ENCODE measurements at places on chromosomes 12 and 14. TPM values are rescaled to one million over a fixed set of nuclear protein-coding genes. Genes with fewer than 3 reads are reported as not detected.

TSPAN8 gene
- total RNA-seq = 1.2 TPM

AHSA1 gene
- total RNA-seq = 224 TPM

TRIM9 gene
- total RNA-seq = 0.48 TPM

CLEC7A gene
- total RNA-seq = 0.87 TPM

HOXC4 gene
- total RNA-seq = 1.9 TPM

INHBC gene
- not detected for total RNA-seq

PTMS gene
- total RNA-seq = 122 TPM

ACOT6 gene
- not detected for total RNA-seq

CARMIL3 gene
- total RNA-seq = 0.14 TPM

C12orf60 gene
- total RNA-seq = 2.8 TPM

HCAR1 gene
- total RNA-seq = not detected

ADAMTS20 gene
- 0.04 TPM for total RNA-seq

DNA sequence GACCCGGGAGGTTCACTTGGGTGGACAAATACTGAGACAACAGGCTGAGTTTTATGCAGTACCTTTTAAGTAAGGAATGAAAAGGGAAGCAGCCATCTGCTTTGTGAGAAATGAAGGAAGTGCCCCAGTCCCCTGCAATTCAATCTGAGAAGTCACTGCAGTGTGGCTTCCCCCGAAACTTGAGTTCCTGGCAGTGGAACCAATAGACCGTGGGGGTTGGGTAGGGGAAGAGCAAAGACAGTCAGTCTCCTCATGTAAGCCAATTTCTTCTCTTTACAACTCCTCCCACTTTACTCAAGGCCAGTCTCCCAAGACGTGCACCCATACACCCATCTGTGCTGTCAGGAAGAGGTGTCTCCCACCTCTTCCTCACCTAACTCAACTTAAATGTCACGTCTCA, 206.5 kb downstream of the BCAT1 start:
- no peak for DNase-seq

DNA sequence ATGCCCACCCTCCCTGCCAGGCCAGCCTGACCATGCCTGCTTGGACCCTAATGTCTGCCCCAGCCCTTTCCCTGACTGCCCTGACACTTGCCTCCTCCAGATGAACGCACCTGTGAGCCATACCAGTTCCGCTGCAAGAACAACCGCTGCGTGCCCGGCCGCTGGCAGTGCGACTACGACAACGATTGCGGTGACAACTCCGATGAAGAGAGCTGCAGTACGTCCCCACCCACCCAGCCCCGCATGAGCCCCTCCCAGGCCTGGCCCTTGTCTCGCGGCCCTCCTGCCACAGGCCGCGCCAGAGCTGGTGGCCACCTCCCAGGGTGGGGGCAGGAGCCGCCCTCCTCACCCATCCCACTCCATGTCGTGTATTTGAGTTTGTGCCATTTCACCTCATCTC, 14.3 kb upstream of the NXPH4 start:
- DNase-seq = no peak

- DNase-seq = no peak
Measured at GRCh38 chr14:85811340-85811739, 281.4 kb downstream of the FLRT2 start.

DNA sequence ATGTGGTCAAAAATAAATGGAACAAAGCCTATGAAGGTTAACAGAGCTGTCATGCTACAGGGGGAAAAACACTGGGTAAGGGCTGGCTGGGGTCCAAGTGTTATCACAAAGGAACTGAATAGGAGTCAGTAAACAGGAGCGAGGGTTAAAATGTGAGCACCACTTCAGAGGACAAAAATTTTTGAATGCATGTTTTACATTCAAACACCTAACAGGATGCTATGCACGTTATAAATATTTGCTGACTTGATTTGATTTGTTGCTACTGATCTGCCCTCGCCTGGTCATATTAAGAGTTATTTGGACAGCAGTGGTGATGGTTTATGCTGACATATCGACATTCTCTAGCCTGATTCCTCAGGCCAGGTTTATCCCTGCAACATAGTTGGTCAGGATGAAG, 7.4 kb upstream of the KTN1 start:
- no peak for DNase-seq

GRCh38 chr12:30314506-30315100, 381.1 kb downstream of the IPO8 start:
- no peak for DNase-seq

DNA sequence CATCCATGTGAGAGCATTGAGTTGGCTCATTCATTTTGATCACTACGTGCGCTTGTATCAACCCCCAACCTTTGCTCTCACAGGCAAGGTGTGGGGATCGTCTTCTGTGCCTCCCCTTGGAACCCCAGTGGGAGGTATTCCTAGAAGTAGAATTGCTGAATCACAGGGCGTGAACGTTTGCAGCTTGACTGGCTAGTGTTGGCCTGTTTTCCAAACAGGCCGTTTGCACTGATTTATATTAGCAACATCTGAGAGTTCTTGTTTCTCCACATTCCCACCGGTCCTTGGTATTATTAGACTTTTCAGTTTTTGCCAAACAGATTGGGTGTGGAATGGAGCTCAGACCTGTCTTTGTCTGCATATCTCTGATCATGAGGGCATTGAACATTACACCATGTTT, 288.6 kb upstream of the PWP1 start:
- DNase-seq = no peak

DNA sequence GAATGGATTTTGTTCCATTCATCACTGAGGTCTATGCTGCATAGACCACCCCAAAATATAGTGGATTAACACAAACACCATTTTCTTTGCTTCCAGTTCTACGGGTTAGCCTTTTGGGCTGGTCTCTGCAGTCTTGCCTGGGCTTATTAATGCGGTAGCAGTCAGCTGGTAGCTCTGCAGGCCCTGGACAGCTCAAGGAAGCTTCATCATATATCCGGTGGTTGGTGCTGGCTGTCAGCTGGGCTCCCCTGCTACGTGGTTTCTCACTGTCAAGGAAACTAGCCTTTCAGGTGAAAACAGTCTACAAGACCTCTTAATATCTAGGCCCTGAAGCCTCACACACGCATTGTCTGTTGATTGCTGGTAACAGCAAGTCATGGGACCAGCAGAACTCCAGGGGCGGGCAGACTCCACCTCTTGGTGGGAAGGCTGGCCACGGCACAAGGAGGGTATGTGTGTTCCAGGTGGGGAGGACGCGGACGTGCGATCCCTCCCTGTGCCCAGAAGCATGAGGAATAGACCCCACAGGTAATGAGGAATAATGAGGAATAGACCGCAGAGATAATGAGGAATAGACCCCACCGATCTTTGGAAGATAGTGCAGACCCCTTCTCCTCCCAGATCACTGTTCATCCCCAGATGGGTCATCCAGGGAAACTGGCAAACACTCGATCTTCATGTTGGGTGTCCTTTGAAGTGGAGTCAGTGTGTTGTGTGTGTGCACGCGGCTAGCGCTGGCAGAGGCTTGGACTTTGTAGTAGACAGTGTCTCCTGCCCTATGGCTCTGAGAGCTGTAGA, 13.3 kb downstream of the TSPAN9 start:
- no peak for DNase-seq

- DNase-seq = no peak
Measured at GRCh38 chr12:82862876-82863649, 176.4 kb downstream of the TMTC2 start.

DNA sequence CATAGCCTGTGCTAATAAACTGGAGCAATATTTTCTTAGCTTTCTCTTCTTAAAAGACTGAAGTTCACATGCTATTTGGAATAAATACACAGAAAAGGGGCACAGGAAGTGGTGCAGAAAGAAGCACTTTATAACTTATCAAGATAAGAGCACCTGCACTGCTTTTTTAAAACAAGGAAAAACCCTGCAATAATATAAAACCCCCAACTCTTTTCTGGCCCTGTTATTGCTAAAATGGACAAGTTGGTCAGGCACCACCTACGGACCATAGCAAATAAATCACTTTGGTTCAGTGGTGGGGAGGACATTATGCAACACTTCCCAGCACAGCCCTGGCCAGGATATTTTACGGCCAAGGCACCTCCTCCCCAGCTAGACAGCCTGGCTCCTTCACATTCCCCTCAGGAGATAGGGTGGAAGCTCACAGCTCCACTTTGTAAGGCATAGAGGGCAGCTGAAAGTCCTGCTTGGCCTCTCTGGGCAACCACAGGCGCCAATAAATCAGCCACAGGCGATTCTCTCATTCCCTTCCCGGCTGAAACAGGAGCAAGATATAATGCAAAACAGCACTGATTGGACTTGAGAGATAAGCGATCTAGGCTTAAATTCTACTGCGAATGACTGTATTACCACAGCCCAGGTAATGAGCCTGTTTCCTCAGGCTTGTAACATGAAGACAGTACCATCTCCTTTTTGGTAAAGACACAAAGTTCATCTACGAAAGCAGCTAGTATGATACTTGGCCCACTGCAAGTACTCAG, 2.0 kb downstream of the ZBTB25 start:
- peak; percentile 92 for DNase-seq

GRCh38 chr12:58323676-58324075, 382.3 kb downstream of the ATP23 start:
- DNase-seq = no peak

DNA sequence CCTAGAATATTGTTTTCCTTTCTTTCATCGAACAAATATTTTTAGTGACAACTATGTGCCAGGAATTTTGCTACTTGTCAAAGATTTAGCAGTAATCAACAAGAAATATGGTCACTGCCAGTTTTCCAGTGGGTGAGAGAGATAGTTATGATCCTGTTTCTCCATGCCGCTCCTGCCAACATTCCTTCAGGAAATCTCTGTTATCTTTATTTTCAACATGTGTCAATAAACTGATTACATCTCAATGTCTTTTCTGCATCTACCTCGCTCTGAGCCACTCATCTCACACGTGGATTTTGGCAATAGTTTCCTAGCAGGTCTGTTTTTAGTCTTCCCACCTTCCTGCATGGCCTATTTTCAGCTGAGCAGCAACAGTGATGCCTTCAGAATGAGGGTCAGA, 650.0 kb upstream of the STXBP6 start:
- no peak for DNase-seq

- DNase-seq = no peak
Measured at GRCh38 chr12:22858849-22859570, 234.0 kb downstream of the ETNK1 start.

- DNase-seq = no peak
Measured at GRCh38 chr14:54719406-54719805, 152.5 kb downstream of the SAMD4A start.

- DNase-seq = no peak
Measured at GRCh38 chr12:107064687-107065086, 28.7 kb downstream of the CRY1 start.

GRCh38 chr14:84535976-84536375, 994.0 kb upstream of the FLRT2 start:
- no peak for DNase-seq

DNA sequence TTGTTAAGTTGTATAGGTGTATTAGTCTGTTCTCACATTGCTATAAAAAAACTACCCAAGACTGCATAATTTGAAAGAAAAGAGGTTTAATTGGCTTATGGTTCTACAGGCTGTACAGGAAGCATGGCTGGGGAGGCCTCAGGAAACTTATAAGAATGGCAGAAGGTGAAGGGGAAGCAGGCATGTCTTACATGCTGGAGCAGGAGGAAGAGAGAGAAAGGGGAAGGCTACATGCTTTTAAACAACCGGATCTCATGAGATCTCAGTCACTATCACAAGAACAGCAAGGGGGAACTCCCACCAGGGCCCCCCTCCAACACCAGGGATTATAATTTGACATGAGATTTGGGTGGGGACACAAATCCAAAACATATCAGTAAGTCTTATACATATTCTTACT, 60.5 kb upstream of the OR10AD1 start:
- no peak for DNase-seq

DNA sequence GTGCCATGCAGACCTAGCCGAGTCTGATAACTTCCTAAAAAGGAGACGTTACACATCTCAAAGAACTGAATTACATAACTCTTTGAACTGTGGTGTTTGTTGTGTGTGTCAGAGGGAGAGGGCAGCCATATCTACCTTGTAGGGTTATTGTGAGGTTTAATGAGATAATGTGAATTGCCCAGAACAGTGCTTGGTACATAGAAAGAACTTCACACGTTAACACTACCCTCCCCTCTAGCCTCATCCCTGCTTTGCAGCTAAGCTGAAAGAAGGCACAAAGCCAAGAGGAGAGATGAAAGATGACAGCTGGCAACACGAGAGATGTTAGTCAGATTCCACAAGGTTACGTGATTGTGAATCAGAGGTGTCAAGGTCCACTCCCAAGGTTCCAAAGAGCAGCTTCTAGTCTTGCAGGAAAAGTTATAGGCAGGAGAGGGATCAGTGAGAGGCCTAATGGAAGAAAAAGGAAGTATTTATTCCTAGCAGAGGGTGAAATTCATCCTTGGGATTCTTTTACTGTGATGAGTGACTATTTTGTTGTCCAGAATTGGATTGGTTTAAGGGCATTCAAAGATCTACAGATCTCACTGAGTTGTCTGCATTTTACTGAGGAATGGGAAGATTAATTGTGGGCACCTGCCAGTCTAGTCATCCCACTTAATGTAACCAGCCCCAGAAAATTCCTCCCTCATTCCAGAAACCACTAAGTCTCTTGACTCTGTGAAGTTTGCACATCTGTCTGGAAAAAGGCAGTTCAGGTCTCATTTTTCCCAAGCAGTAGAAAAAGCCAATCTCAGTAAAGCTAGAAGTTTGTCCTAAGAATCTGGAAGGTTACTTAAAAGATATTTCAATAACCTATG, 25.9 kb upstream of the WNK1 start:
- no peak for DNase-seq

GRCh38 chr12:43805860-43806736, at the start of gene TWF1:
Gene TWF1, minus strand, starts transcription at chr12:43806317. Its CDS starts 72 bp downstream, at chr12:43806245.
- DNase-seq = peak; percentile 52

GRCh38 chr12:104582739-104583138, 126.0 kb downstream of the CHST11 start:
- DNase-seq = no peak

DNA sequence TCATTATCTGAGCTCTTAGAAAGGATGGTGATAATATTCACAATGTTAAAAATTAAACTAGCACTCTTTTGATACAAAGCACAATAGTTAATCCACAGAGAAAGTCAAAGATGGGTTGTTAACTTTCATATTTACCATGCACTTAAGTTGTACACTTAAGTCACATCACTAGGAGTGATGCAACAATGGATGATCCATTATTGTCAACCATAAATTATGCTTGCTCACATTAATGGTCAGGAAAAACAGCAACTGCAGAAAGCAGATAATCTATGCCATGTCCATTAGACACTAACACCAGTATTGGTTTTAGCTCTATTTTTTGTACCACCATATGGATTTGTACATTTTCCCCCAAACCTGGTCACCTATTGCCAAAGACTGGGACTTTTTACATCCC, 195.5 kb downstream of the FOXA1 start:
- no peak for DNase-seq

DNA sequence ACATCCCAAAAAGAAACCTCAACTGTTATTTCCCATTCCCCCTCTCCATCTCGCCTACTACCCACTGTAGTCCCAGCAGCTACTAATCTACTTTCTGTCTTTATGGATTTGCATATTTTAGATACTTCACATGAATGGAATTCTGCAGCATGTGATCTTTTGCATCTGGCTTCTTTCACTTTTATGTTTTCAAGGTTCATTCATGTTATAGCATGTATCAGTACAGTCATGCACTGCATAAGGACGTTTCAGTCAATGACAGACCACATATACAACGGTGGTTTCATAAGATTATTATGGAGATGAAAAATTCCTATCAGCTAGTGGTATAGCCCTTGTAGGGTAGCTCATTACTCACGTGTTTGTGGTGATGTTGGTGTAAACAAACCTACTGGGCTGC, 24.5 kb downstream of the PCNX4 start:
- DNase-seq = no peak

Measured in H4 (cell line).